HFFc6 (cell line): ENCODE measurements at places on chromosomes 11 and 22. TPM values are rescaled to one million over a fixed set of nuclear protein-coding genes. Genes with fewer than 3 reads are reported as not detected.

The PC gene
- 15.3 to 20.8 TPM (median 18.0 TPM) in 3 replicates for total RNA-seq

The NTM gene
- total RNA-seq: 17.9 to 21.8 TPM (median 21.2 TPM) in 3 replicates

The SLC6A5 gene
- total RNA-seq: not detected in 3 replicates

The MYBPC3 gene
- total RNA-seq: not detected in 3 replicates

The TRPC6 gene
- total RNA-seq: not detected in 3 replicates

The OR51B4 gene
- total RNA-seq: not detected in 3 replicates

DNA sequence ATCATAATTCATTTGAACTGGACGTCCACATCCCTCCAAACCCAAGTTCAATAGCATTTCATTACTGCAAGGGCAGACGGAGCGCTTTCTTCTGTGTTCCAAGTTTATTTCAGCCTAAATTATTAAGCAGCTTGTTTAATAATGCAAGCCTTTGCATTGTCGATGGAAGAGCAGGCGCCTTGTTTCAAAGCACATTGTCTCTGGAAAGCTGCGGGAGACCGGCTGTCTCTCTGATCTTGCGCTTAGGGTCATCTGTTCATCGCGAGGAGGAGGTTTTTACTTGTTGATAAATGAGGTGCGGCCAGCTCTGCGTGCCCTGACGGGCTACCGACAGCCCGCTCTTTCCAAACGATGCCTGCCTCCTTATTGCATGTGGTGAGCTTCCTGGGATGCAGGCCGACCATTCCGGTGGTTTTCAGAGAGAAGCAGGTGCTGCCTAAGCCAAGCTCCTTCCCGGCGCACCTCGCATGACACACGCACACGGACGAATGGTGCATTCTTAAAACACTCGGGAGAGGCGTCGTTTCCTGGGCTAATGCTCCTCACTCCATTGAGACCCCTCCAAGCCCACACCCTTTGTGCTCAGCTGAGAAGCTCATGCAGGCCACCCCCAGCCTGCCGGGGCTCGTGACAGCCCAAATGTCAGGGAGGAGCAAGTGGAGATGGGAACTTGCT, 456.9 kb downstream of the BRD1 start:
- no peak overlapping the region for H3K27ac ChIP-seq
- no peak for DNase-seq
- peaks cover 13% of the 10 kb centered on the region for H3K36me3 ChIP-seq
- peaks cover 1% of the 10 kb centered on the region; the same call in 1 of the 2 replicates for H3K27me3 ChIP-seq

DNA sequence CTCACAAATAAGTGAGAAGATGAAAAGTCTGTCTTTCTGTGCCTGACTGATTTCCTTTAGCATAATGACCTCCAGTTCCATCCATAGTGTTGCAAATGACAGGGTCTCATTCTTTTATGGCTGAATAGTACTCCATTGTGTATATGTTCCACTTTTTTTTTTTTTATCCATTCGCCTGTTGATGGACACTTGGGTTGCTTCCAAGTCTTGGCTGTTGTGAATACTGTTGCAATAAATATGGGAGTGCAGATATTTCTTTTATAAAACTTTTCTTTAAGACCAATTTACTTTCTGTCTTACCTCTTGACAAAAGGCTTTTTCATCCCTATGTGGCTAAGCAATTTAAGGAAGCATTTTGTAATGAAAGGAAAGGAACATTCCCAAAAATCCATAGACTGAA, 104.6 kb downstream of the MUC15 start:
- DNase-seq: no peak
- H3K27me3 ChIP-seq: no peaks in the 10 kb centered on the region; the same call in 1 of the 2 replicates
- no peaks in the 10 kb centered on the region for H3K36me3 ChIP-seq

- H3K36me3 ChIP-seq: peaks cover 6% of the 10 kb centered on the region; the same call in 1 of the 2 replicates
- no peak overlapping the region for H3K4me3 ChIP-seq
- H3K27me3 ChIP-seq: no peaks in the 10 kb centered on the region
- H3K4me1 ChIP-seq: peaks cover 22% of the 10 kb centered on the region
- H3K27ac ChIP-seq: no peak overlapping the region
- no peak for DNase-seq
Measured at GRCh38 chr11:116955548-116955947, 118.1 kb upstream of the APOA1 start.

DNA sequence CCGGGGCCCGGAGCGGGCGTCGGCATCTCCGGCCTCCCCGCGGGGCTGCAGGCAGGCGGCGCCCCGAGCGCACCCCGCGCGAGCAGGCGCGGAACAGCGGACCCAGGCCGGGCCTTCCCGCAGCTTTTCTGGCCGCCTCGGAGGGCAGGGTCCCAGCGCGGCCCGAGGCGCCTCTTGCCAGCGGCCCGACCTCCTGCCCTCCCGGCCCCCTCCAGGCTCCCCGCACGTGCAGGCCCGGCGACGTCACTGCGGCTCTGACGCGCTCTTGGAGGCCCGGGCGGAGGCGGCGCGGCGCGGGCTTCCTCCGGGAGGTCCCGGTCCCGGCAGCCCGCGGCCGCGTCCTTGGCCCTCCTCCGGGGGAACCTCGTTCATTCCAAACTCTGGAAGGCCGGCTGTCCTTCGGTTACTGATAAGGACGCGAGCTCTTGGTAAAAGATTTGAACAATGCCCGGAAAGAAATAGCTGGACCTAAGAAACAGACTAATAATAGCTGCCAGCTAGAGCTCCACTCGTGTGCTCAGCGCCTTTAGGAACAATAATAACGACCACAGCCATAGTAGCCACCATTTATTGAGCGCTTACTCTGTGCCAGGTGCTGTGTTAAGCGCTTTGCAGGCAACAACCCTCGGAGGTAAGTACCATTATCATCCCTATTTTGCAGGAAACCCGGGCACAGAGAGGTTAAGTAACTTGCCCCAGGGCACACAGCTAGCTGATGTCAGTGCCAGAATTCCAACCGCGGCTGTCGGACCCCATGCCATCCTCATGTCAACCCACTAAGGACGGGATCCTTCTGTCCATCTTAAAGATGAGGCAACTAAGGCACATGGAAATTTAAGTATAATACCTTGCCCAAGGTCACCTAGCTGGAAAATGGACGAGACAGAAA, 39.1 kb upstream of the CREB3L1 start:
- peaks cover 60% of the 10 kb centered on the region for H3K4me1 ChIP-seq
- peak overlapping the region; percentile 86 for H3K4me3 ChIP-seq
- H3K27ac ChIP-seq: peak overlapping the region; percentile 94

- H3K27me3 ChIP-seq: peaks cover 13% of the 10 kb centered on the region
- no peak for DNase-seq
- no peaks in the 10 kb centered on the region for H3K4me1 ChIP-seq
- no peaks in the 10 kb centered on the region for H3K36me3 ChIP-seq
- no peak overlapping the region for H3K4me3 ChIP-seq
Measured at GRCh38 chr22:17237038-17237668, 17.9 kb upstream of the ADA2 start.

GRCh38 chr11:32374261-32374711, 61.1 kb downstream of the WT1 start:
- no peak for DNase-seq
- peaks cover 6% of the 10 kb centered on the region; the same call in 1 of the 2 replicates for H3K4me1 ChIP-seq
- no peaks in the 10 kb centered on the region for H3K36me3 ChIP-seq
- H3K4me3 ChIP-seq: no peak overlapping the region
